ENCODE measurements at places on chromosomes 5 and 9. TPM values are rescaled to one million over a fixed set of nuclear protein-coding genes. Genes with fewer than 3 reads are reported as not detected.

RGS7BP gene
- polyA plus RNA-seq = not detected

GRCh38 chr9:93268551-93269314 lies 84.8 kb downstream of the WNK2 start:
- no peaks in the 10 kb centered on the region for H3K36me3 ChIP-seq
- H3K4me3 ChIP-seq = peak overlapping the region; percentile 96
- H3K27me3 ChIP-seq = no peaks in the 10 kb centered on the region
- H3K4me1 ChIP-seq = peaks cover 45% of the 10 kb centered on the region

PDE8B gene
- 0.23 TPM for polyA plus RNA-seq

- no peaks in the 10 kb centered on the region for H3K4me1 ChIP-seq
- H3K36me3 ChIP-seq = no peaks in the 10 kb centered on the region
- no peak overlapping the region for H3K27ac ChIP-seq
- H3K27me3 ChIP-seq = peaks cover 9% of the 10 kb centered on the region
- no peak overlapping the region for H3K4me3 ChIP-seq
Measured at GRCh38 chr5:31378838-31379237, 153.1 kb downstream of the DROSHA start.

IER5L gene
- not detected for polyA plus RNA-seq

All from naive B cell (primary cell).